SHP77 treated with DMSO at 0.1 percent for 48 hours (cell line): ENCODE measurements at places on chromosomes 4 and X.

DNA sequence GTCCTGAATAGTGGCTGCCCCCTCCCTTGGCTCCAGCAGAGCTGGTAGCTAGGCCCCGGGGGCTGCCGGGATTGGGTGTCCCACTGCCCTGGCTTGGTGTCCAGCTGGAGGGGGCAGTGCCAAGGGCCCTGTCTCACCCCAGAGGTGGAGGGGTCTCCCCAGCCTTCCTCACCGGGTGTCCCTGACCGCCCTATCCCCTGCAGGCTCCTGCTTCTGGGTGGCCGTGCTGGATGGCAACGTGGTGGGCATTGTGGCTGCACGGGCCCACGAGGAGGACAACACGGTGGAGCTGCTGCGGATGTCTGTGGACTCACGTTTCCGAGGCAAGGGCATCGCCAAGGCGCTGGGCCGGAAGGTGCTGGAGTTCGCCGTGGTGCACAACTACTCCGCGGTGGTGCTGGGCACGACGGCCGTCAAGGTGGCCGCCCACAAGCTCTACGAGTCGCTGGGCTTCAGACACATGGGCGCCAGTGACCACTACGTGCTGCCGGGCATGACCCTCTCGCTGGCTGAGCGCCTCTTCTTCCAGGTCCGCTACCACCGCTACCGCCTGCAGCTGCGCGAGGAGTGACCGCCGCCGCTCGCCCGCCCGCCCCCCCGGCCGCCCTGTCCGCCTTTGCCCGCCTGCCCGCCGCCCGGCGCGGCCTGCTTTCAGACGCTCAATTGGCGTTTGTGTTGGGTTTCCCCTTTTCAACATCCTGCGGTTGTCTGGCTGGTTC, 4.6 kb downstream of the NAT8L start:
- DNase-seq, result no peak

DNA sequence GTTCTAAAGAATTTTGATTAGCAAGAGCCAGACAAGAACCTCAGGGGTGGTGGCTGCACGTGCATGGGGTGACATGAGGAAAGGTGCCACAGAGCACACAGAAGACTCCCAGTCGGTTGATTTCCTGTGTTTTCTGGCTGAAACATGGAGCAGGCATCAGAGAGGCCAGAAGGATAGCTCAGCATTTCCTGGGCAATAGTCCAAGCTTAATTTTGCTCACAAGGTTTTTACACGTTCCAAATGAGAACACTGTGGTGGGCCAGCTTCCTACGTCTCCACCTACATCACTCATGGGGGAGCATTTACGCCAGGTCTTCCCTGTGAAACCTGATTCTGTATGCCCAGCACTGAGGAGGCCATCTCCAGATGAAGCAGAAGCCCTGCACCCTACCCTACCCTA, 212.5 kb upstream of the CLNK start:
- no peak for DNase-seq

DNA sequence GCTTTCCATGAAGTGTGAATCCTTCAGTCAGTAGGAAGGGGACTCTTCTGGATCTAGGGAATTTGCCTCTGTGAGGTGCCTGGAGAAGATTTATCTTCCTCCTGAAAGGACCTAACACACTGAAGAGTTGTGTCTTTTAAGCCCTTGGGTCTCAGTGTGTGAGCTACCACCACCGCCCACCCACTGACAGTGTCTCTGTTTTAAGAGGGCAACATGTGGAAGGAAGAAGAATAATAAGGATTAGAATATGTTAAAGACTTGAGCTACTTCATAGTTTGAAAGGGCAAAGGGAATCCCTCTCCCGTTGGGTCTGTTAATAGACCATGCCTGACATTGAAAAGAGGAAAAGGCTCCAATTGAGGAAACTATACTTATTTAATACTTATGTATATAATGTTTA, 64.3 kb upstream of the TLR2 start:
- no peak for DNase-seq

GRCh38 chr4:98851806-98852205, 77.1 kb downstream of the EIF4E start:
- DNase-seq, result no peak

DNA sequence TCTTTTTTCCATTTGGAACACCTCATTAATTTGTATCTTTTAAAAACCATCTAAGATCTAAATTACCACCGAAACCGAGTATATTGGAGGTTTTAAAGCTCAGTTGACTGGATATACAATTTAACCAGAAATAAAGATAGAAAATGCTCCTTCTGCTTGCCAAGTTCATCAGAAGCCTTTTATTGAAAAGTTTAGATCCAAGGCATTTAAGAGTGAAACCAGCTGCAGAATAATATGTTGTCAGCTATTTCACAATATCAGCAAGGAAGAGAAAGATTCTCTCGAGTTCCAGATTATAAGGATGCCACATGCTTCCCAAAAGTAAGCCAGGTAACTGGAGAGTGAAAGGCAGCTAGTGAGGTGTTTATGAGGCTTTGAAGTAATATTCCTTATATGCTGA, 217.4 kb downstream of the DCTD start:
- DNase-seq, result no peak

DNA sequence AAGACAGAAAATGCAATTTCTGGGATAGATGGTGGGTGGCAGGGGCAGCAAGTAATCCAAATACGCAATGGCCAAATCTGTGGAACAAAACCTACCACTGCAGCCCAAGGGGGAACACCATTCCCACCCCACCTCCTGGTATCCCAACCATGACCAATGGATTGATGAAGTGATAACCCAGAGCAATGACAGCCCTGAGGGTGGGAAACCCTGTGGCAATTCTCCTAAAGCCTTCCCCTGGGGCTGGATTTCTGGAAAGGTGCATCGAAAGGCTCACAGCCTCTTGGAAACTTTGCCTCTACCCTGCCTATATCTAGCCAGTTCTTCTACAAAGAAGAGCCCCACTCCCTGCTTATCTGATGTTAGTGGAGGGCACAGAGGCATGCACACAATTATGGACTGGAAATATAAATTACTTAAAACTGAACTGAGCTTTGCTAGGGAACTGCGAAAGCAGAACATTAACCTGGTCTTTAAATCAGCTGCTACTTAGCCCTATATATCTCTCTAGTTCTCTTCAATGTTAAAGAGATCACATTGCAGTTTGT, 59.9 kb upstream of the TXK start:
- no peak for DNase-seq

DNA sequence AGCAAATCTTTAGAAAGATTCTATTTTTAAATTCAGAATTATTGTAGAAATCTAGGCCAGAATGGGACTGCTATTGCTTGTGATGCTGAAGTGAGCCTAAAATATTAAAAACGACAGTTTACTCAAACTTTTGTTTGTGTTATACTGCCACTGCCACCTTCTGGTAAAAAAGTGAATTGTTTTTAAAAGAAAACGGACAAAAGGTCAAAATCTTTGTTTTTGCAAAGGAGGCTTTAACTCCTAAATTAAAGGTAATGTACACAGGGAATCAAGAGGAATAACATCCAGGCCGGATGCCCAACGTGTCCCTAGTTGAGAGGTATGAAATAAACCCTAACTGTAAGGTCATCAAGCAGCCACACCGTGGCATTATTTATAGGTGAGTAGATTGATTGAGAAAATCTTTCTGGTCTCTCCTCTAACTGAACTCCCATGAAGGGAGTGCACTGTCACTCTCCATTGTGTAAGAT, 338.3 kb upstream of the GALNT7 start:
- DNase-seq, result no peak

- no peak for DNase-seq
These were observed 29.3 kb upstream of the BCOR start for GRCh38 chrX:40127052-40127451.

GRCh38 chr4:88734403-88734949, 36.8 kb upstream of the NAP1L5 start:
- no peak for DNase-seq

DNA sequence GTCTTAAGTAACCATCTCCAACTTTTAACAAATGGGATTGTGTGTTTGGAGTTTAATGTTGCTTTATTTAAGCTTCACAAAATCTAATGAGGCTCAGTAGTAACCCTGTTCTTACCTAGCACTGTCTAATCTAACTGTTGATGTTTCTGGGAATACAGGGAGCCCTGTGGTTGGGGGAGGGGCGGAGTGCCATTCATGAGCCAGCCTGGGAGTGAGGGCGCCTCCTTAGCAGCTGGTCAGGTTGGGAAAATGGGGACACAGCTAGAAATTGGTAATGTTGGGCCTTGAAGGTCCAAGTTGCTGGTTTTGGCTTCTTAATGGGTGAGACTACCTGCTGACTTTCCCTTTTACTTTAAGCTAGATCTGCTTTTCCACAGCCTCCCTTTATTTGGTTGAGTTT, 22.9 kb upstream of the TADA2B start:
- no peak for DNase-seq

DNA sequence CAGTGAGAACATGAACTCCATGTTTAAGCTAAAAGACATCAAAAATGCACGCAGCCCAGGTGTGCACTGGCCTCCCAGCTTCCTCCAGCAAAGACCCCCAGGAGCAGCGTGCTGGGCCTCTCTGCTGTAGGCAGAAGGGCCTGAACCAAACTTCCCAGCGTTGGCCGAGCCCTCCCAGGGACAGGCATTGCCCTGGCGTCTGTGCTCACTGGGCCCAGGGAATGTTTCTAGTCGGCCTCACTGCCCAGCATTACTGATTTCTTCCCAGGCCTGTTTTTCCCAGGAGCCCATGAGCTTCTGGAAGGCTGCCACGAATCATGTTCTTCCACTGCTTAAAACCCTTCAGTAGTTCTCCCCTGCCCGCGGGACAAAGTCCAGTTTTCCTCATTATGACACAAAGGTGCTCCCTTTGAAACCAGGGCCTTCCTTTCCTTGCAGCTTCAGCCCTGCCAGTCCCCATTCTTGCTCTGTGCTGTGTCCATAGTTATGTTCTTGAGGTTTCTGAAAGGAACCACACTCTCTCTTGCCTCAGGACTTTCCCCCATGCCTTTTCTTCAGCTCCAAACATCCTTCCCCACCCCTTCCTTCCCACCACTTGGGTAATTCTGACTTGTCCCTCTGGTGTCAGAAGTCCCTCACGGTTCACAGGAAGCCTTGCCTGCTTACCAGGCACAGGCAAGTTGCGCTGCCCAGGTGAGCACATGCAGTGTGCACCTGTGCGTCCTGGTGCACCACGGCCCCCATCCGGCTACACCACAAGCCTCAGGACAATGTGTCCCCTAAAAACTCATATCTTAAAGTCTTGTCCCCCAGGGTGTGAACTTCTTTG, 93.4 kb upstream of the ENPP6 start:
- DNase-seq, result no peak

DNA sequence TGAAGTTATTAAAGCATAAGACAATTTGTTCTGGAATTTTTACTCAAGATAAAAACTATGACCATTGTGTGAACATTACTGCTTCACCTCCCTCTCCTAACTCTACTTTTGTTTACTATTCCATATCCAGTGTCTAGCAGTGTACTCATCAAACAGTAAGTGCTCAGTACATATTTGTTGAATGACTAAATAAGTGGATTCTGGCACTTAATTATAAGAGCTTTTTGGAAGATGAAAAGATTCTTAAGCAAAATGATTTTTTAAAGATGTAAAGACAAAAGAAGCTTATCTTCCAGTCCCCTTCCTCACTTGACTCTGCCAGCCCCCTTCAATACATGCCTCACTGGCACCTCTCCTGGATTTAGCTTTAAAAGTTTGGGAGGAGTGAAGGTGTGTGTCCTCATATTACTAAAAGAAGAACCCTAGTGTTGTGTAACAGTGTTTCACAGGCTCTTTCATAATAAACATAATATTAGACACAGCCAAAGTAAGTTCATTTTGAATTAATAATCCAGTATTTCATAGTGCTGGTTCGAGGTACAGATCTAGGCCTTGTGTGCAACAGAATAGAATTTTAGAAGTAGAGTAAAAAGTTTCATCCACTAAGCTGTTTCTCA, 53.0 kb downstream of the GAB1 start:
- DNase-seq, result no peak

DNA sequence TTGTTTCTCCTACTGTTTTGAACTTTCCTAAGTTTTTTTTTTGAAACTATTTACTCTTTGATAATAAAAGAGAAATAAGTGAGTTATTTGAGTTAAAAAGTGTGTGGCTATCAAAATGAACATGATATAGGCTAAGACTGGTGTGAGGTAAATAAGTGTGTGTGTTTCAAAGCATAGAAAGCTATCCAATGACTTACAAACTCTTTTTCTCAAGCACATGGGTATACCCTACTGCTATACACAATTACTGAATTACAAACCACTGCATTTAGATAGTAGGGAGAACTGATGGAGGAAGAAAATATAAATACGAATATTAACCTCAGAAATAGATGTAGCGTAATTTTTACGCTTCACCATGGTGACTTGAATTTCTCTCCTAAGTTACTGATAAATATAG, 305.8 kb upstream of the ANXA10 start:
- no peak for DNase-seq

DNA sequence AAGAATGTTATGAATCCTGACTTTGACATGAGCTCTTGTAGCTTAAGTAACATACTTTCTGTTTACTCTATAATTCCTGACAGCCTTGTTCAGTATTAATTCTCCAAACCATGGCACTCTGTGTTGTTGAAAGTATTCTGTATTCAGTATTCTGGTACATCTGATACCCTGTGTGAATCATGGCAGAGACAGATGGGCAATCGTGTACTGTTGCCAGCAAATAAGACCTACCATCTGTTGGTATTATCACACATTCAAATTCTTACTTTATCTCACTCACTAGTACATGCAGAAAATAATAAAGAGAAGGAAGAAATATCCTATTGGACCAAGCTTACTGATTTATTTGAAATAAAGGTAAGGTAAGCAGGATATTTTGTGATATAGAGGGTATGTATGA, 7.9 kb downstream of the MBTPS2 start:
- DNase-seq, result no peak

- no peak for DNase-seq
These were observed 78.8 kb downstream of the SEL1L3 start for GRCh38 chr4:25783943-25784342.

GRCh38 chrX:40151211-40152172, 53.7 kb upstream of the BCOR start:
- peak; percentile 9 for DNase-seq

DNA sequence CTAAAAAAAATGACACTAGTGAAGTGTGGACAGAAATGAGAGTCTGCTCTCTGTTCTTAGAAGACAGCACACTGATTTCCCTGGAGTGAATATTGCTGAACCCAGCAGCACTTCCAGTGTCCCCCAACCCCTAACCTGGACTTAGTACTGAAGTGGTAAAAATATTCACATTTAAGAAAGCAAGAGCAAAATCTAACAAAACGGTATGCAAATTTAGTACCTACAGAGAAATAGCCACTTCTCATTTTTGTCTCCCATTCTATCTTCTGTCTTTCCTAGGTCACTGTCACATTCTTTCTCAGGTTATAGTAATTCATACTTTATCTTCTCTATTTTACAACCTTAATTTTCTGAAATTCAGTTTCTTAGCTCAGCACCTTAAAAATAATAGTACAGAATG, 274.7 kb downstream of the CFAP299 start:
- no peak for DNase-seq

- no peak for DNase-seq
These were observed 63.1 kb upstream of the PDHA1 start for GRCh38 chrX:19280636-19281035.

- no peak for DNase-seq
These were observed 1.4 kb downstream of the TEX13D start for GRCh38 chrX:124333862-124334261.

DNA sequence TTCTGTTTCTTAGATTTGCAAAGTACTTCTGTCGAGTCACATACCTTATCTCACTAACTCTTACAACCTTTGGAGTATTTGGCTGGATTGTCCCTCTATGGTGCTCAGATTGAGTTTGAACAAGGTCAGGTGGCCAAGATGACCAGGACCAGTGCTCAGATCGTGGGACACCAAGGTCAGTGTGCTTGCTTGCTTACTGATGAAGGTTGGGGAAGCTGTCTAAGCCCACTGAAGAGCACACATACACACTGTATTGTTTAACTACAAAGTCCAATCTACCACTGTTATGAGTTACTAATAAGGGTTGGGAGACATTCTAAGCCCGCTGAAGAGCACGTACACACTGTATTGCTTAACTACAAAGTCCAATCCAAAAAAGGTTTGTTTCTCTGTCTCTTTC, 53.7 kb downstream of the TAB3 start:
- no peak for DNase-seq
